ENCODE measurements at places on chromosomes 5 and 9.

DNA sequence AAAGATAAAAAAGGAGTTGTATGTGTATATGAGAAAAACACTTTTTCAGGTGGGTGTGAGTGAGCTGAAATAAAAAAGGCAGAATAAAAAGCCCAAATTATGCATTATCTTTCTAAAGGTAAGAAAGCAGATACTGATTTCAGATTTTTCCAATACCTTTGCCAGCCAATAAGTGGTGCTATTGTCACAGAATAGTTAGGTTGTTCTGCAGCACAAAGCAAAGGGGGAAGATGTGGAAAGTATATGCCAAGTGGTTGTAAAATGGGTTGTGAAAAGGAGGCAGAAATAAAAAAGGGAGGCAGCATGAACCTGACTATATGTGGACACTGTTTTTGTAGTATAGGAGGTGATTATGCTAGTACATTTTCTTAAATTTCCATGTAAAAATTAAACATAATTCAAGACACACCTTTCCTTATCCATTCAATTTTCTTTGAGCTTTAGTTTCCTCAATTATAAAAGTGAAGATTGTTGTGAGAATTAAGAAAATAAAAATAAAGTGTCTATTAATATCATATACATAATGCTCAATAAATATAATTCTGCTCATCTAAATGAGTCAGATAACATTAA, 106.7 kb downstream of the SMIM15 start:
- no peak for DNase-seq

GRCh38 chr5:66273121-66273520, 129.0 kb downstream of the SREK1 start:
- DNase-seq, result no peak

DNA sequence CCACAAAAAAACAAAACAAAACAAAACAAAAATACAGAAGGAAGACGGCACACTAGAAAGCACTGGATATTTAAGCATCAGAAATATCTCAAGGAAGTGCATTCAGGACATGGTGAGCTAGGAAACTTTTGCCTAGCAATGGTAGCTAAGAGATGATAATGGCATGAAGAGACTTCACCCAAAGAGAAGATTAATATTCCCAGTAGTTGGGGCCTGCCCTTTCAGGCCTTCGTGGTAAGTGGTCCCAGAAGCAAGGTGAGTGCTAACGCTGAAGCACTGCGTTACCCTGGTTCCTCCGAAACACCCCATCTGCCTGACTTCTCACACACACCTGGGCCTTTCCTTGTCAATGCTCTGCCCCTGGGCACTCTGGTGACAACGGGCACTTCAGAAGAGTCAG, 585.2 kb downstream of the RAB3C start:
- no peak for DNase-seq

DNA sequence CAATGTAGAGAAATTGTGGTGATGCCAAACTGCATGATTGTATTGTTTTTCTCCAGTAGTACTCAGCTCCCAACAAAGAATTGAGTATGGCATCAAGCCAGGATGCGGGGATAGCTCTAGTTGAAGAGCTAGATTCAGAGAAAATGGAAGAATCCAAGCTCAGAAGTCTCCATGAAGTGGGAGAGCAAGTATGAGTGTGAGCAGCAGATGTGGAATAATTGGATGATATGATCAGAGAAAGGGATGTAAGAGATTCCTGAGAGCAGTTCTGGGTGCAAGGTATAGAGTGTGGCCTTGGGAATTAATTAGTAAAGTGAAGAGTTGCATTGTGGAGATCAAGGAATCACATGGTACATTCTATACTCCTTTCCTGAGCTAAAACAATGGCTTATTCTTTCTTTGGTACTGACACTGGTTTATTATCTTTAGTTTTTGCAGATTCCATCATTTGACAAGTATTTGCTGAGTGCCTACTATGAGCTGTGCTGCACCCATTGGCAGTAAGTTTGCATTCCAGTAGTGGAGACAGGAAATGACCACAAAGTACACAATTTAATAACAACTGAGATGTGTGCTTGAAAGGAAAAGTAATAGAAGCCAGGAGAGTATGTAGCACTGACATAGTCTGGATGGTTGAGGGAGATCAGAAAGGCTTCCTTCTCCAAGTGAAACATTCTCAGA, 177.1 kb downstream of the CPLANE1 start:
- DNase-seq, result peak; percentile 39

GRCh38 chr9:33880211-33881089, 63.5 kb downstream of the UBE2R2 start:
- no peak for DNase-seq

GRCh38 chr5:138878437-138879235, 3.5 kb upstream of the LRRTM2 start:
- no peak for DNase-seq

GRCh38 chr5:16922430-16922829, 13.7 kb downstream of the MYO10 start:
- no peak for DNase-seq

GRCh38 chr5:6572825-6573380, 59.9 kb downstream of the NSUN2 start:
- no peak for DNase-seq

- DNase-seq, result no peak
These were observed 246.0 kb downstream of the YTHDC2 start for GRCh38 chr5:113759505-113759904.

- DNase-seq, result peak; percentile 91
These were observed 19.2 kb downstream of the GSN start for GRCh38 chr9:121286973-121287741.

DNA sequence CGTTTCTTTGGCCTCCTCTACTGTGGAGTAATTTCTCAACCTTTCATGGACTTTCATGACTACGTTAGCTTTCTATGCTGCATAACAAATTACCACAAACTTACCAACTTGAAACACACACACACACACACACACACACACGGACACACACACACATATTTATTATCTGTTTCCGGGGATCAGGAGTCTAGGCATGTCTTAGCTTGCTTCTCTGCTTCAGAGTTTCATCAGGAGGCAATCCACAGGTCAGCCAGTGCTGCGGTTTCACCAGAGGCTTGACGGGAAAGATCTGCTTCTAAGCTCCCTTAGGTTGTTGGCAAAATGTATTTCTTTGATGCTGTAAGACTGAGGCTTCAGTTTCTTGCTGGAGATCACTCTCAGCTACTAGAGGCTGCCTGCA, 59.0 kb upstream of the C9orf72 start:
- no peak for DNase-seq

- no peak for DNase-seq
These were observed 134.7 kb downstream of the SEMA6A start for GRCh38 chr5:116439905-116440304.

DNA sequence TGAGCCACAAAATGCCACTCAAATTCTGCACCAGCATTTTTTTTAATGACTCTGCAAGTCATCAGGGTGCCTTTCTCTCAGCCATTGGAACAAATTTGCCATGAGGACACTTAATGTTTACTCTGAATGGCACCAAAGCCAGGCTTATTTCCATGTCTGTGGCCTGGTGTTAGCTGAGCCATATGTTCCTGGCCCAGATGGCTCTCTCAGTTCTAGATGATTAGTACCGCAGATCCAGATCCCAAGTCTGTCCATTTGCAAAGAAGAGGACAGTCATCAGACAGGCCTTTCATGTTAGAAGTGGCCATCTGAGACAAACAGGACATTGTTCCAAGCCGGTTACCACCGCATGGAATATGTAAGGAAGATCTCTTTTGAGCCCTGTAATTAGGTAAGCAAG, 70.3 kb downstream of the INSYN2B start:
- DNase-seq, result no peak

DNA sequence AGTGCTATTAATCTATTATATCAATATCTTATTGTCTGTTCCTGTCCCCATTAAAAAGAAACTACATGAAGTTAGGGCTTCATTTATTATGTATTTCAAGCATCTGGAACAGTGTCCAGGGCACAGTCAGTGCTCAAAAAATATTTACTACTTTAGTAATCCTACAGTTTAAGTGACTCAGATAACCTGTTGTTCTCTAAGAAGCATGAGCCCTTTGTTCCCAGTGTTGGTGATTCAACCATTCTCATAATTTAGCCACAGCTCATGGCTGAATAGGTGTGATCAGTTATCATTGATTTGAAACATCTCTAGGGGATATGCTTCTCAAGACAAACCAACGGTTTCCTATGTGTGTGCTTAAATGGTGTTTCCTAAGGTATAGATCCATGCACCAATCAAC, 292.7 kb downstream of the TMEM167A start:
- no peak for DNase-seq

GRCh38 chr5:36778336-36778735, 98.2 kb upstream of the NIPBL start:
- DNase-seq, result no peak

GRCh38 chr9:114804505-114804904, 1.3 kb downstream of the TNFSF15 start:
- peak; percentile 62 for DNase-seq

DNA sequence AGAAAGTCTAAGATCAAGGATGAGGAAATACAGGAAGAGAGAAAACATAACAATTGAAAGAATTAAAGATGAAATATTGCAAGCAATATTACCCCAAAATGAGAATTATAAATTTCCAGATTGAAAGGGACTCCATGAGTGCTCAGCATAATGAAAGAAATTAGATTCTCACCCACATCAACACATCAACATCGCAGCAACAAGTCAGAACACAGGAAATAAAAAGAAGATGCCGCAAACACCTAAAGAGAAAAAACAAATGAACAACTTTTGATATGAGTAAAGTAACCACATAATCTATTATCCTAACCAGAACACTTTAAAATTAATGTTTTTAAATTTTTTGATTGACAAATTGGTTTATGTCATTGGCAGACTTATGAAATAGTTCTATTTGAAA, 318.3 kb upstream of the PTGER4 start:
- DNase-seq, result no peak

- no peak for DNase-seq
These were observed 362.8 kb upstream of the RPS23 start for GRCh38 chr5:82640916-82641315.

GRCh38 chr9:110602281-110602680, 22.7 kb upstream of the SVEP1 start:
- no peak for DNase-seq

DNA sequence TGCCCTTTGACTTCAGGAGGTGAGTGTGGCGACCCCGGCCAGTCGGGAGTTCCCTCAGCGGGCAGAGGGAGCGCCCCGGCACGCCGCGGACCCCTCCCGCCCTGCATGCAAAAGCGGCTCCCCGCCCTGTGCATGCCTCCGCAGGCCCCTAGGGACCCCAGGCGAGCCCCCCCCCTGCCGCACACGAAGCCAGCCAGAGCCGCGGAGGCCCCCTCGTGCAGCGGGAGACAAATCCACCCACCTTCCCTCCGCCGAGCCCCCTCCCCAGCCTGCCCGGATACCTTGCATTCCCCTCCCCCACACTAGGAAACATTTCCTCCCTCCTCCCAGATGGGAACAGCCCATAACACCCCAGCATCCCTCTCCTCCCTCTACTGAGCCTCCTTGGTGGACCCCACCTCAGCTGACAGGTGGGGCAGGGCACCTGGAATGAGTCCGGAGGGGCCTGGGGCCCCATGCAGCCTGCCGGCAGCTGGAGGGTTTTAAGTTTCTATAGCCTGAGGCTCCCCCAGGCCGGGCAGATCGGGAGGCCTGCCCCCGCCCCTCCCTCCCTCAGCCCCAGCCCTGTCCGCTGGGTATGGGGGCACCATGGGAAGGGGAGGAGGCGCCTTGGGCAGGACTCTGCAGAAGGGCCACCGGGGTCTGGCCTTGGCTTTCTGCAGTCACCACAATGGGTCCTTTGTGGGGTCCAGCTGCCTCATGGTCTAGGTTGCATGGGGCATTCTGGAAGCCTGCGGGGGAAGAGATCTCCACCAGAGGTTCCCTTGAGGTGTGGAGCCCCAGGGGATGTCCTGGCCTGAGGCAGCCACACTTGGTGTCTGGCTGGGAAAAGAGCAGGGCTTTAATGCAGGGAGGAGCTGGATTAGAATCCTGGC, 601 bp downstream of the ERGIC1 start:
- no peak for DNase-seq

GRCh38 chr9:3513265-3513818, 12.5 kb downstream of the RFX3 start:
- no peak for DNase-seq

DNA sequence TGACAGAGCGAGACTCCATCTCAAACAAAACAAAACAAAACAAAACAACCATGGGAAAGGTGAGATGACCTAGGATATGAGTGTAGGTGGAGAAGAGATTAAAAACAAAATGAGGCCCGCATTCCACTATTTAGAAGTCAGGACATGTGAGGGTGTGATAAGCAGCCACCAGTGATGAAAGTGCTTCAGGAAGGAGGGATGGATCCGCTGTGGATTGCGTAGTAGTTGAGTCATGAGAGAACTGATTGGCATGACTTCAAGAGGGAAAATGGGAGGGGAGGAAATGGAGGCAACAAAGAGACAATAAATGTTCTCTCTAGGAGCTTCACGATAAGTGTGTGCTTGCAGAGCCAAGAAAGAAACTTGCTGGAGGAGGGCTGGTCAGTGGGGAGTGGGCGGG, 367.6 kb downstream of the ARL15 start:
- no peak for DNase-seq

GRCh38 chr5:16169550-16169949, 10.0 kb downstream of the MARCHF11 start:
- DNase-seq, result no peak
